ENCODE measurements at places on chromosomes 5 and 9.

- no peak overlapping the region for H3K4me3 ChIP-seq
- DNase-seq = no peak
- no peaks in the 10 kb centered on the region for H3K4me1 ChIP-seq
- H3K27ac ChIP-seq = no peak overlapping the region
Observed at GRCh38 chr5:95057615-95058014, 227.3 kb downstream of the MCTP1 start.

DNA sequence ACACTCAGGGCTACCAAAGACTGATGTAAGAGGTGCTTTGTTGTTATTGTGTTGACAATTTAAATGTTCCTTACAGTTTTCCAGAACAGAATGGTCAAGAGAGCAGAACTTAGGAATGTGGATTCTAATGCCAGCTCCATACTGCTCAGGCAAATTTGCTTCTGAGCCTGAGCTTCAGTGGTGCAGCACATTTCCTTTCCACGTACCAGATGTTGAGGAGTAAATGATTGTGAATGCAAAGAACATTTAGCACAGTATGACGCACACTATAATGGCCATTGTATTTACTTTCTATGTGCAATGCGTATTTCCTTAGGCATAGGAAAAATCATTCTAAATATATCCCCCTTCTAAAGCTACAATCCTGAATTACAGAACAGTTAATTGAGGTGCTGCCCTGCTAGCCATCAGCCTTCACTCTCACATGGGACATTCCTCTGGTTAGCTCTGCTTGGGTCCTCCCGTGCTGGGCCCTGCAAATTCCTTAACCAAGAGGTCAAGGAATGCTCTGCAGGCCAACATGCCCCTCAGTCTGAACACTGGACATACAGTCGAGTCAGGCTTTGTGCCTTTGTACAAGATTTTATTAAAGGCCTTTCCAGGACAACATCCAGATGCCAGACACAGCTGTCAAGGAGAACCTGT, 21.1 kb upstream of the TMEM174 start:
- no peak for DNase-seq
- no peaks in the 10 kb centered on the region for H3K36me3 ChIP-seq
- no peaks in the 10 kb centered on the region for H3K27me3 ChIP-seq
- no peak overlapping the region for H3K4me3 ChIP-seq
- H3K4me1 ChIP-seq = peaks cover 5% of the 10 kb centered on the region

DNA sequence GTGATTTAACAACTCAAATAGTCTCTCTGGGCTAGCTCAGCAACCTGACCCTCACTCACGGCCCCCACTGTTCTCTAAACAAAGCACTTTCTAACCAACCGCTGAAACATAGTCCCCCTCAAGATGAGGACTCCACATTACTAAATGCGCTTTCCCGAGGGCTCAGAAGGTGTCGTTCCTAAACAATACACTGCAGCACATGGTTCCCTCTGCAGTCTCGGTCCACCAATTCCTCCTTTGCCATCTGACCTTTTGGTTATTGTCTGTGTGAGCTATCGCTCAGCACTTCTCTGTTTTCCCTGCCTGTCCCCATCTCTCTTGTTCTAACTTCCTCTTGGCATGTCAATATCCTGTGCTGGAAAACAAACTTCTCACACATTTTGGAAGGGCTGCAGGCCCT, 7.2 kb downstream of the EPB41L4A start:
- DNase-seq = no peak
- H3K36me3 ChIP-seq = no peaks in the 10 kb centered on the region
- no peak overlapping the region for H3K27ac ChIP-seq
- no peaks in the 10 kb centered on the region for H3K27me3 ChIP-seq

DNA sequence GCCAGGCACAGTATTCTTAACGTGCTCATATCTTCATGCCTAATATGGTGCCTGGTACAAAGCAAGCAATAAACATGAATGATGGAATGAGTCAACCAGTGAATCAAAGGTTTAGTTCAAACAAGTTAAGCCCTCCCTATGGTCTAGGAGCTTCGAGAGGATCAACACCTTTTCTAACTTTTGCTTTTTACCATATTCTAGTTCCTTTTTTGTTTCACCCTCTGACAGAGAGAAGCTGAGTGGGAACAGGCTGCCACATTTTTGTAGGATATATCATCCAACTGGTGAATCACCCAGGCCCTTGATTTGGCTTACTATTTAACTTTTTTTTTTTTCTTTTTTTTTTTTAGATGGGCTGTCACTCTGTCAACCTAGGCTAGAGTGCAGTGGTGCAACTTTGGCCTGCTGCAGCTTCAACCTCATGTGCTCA, 39.3 kb upstream of the TNC start:
- H3K27me3 ChIP-seq = no peaks in the 10 kb centered on the region
- H3K4me1 ChIP-seq = no peaks in the 10 kb centered on the region
- no peak overlapping the region for H3K4me3 ChIP-seq
- H3K36me3 ChIP-seq = no peaks in the 10 kb centered on the region
- DNase-seq = peak; percentile 78

GRCh38 chr5:179913461-179913860, 5.8 kb upstream of the TBC1D9B start:
- no peak for DNase-seq
- no peak overlapping the region for H3K4me3 ChIP-seq
- H3K36me3 ChIP-seq = no peaks in the 10 kb centered on the region
- H3K27me3 ChIP-seq = no peaks in the 10 kb centered on the region
- no peaks in the 10 kb centered on the region for H3K4me1 ChIP-seq

DNA sequence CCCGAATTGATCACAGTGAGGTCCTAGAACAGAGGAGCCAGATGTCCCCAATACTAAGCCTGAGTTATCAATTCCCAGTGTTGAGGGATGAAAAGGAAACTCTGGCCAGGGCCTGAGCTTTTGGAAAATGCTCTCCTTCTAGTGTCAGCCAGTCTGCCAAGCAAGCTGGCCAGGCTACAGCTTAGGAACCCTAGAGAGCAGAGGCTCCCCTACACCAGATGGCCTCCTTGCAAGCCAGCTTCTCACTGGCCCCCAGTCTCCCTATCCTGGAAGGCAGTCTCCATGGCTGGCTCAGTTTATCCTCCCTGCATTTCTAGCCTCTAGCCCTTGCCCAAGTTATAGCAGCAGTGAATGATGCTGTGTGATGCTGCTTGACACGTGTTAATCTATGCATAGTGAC, 204.7 kb upstream of the WWC1 start:
- DNase-seq = no peak
- H3K27ac ChIP-seq = no peak overlapping the region
- no peaks in the 10 kb centered on the region for H3K4me1 ChIP-seq
- no peaks in the 10 kb centered on the region for H3K27me3 ChIP-seq
- no peak overlapping the region for H3K4me3 ChIP-seq

- no peak overlapping the region for H3K4me3 ChIP-seq
- H3K27me3 ChIP-seq = no peaks in the 10 kb centered on the region
Observed at GRCh38 chr9:22913026-22913425, 466.4 kb downstream of the DMRTA1 start.

GRCh38 chr9:99782962-99783718, 38.5 kb upstream of the NR4A3 start:
- H3K4me1 ChIP-seq = no peaks in the 10 kb centered on the region
- DNase-seq = no peak
- H3K27me3 ChIP-seq = no peaks in the 10 kb centered on the region
- H3K4me3 ChIP-seq = no peak overlapping the region
- no peaks in the 10 kb centered on the region for H3K36me3 ChIP-seq

DNA sequence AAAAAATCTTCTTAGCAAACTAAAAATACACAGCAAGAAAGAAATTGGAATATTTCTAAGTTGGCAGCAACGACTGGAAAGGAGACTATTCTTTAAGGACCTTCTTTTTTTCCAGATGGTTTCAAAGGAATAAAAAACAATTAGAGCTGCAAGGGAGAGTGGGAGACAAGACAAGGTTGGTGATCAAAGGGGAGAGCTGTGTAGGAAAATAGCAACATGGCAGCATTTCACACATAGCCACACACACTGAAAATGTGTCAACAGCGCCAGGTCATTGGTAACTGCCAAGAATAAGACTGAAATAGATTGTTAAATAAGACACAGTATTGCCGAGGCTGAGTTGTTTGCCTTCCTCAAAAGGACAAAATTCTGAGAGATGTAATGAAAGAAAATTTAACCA, 88.1 kb upstream of the TLE1 start:
- peaks cover 13% of the 10 kb centered on the region for H3K27me3 ChIP-seq
- H3K27ac ChIP-seq = no peak overlapping the region
- H3K36me3 ChIP-seq = no peaks in the 10 kb centered on the region
- no peak for DNase-seq
- H3K4me3 ChIP-seq = no peak overlapping the region

- DNase-seq = peak; percentile 38
- H3K4me3 ChIP-seq = no peak overlapping the region
- H3K27me3 ChIP-seq = no peaks in the 10 kb centered on the region
- H3K36me3 ChIP-seq = no peaks in the 10 kb centered on the region
- H3K27ac ChIP-seq = no peak overlapping the region
Observed at GRCh38 chr5:37086466-37087173, 162.6 kb downstream of the CPLANE1 start.
